ENCODE measurements at places on chromosomes 6 and 20.
A peak's percentile ranks its signal among the peaks of the same experiment; 100 is the strongest.

DNA sequence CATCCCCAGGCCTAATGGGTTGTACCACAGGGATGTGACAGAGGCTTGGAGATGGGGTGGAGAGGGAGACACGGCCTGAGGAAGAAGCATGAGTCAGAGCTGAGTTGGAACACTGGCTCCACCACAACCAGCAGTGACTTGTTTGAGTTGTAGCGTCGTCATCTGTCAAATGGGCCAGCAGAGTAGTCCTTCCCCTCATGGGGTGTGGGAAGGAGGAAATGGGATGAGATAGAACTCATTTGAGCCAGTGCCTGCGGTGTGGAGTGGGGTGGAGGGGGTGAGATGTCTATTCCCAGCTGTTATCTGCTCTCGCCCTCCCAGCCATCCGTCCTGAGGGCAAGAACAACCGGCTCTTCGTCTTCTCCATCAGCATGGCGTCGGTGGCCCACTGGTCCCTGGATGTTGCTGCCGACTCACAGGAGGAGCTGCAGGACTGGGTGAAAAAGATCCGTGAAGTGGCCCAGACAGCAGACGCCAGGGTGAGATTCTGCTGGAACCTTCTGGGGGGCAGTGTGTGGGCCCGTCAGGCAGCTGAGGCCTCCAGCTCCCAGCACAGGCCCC lies 32.5 kb downstream of the PLCG1 start:
- no peak for DNase-seq

DNA sequence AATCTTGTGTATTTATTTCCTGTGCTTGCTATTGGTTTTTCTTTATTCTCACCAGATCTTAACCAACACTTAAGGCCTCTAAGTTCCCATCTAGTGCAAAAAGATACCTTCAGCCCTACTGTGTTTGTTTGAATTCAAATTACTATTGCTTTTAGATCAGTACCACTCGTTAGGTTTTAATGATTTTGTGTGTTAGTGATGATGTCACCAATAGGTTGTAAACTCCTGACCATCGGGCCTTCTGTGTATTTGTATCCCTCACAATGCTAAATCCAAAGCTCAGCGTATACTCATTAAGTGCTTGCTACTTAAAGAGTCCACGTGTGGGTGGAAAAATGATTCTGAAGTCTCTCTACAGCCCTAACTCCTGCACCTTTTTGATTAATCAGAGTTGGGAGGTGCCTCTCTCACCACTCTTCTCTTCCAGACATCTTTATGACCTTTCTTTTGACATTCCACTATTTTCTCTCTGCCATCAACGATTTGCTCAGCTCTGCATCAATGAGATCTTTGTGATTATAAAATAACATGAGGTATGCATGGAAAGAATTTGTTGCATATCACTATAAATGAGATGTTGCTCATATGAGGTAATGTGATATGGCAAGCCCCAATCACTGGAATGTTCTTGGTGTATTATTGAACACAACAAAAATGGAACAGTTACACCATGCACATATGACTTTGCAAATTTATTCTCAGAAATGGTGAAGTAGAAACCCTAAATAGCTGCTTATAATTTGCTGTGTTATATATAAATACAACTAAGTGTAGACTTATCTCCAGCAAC lies 55.1 kb upstream of the LAMA2 start:
- DNase-seq = no peak

DNA sequence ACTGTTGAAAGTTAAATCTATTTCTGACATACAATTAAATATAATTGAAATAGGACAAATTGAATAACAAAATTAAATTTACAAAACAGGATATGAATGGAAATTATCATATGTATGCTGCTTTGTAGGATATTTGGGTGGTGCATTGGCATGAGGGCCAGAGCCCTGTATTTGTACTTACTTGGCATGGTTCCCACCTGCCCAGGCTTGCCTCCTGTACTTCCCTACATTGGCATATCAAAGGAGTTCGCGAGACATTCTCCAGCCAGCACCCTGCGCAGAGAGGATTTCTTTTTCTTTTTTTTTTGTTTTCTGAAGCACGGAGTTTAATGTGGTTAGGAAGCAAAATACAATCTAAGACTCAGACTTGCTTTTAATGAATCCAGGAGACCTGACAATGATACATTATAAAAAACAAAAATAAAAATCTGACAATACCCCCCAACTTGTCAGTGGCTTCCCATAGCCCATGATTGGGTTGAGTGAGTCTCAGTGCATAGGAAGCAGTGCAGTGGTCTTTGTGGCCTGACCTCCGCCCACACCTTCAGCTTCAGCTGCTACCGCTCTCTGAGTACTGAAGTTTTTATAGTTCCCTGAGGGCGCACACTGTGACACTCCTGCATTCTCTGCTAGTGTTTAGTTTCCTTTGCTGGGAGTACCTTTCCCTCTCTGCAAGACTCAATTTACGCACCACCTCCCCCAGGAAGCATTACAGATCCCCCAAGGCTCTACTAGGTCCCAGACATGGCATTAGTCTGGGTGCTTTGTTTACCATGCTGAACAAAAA lies 440.8 kb downstream of the UTRN start:
- DNase-seq = no peak

- no peak for DNase-seq
Observed at GRCh38 chr6:166439366-166440091, 56.8 kb upstream of the MPC1 start.

- no peak for DNase-seq
Observed at GRCh38 chr20:3659492-3660261, 3.5 kb downstream of the GFRA4 start.

- DNase-seq = peak; percentile 37
Observed at GRCh38 chr6:149925974-149926777, 3.3 kb upstream of the RAET1G start.

GRCh38 chr6:21587961-21588480 lies 5.5 kb upstream of the SOX4 start:
- no peak for DNase-seq

- no peak for DNase-seq
Observed at GRCh38 chr6:52087498-52087999, at the start of gene PKHD1. TSS of gene PKHD1 (minus strand) at chr6:52087613. CDS start at chr6:52084933, 2,680 bp downstream.

DNA sequence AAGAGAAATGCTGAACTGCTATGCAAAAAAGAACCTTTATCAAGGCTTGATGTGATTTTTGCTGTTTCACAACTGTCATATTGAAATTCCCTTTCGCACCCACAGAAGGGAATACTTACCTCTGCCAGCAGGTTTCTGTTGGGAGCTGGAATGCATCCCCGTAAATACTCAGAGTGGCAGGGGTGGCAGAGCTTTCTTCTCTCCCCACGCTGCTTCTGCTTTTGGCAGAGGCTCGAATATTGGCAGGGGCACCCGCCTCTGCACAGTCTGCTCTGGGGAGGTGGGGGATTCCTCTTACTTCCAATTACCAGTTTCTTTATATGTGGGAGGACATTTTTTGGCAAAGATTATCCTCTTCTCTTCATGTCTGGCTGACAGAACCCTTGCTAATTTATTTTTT lies 28.4 kb downstream of the TMEM200A start:
- no peak for DNase-seq

DNA sequence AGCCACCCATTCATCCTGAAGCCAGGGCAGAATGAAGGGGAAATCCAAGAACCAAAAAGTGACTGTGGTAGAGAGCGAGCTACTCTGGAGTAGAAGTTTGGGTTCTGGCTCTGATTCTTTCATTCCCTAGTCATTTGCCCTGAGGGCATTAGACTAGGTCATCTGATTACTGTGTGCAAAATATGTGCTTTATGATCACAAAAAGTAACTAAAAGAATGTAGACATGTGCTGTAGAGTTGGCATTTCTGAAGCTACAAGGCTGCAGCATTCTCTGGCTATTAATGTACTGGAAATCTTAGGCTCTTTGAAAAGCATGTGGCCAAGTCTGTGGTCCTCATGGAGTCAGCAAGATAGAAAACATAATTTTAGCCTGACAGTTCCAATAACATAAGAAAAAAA lies 94.2 kb downstream of the TBC1D7 start:
- DNase-seq = no peak

GRCh38 chr6:43969158-43969981 lies 157.9 kb downstream of the MRPL14 start:
- DNase-seq = no peak

DNA sequence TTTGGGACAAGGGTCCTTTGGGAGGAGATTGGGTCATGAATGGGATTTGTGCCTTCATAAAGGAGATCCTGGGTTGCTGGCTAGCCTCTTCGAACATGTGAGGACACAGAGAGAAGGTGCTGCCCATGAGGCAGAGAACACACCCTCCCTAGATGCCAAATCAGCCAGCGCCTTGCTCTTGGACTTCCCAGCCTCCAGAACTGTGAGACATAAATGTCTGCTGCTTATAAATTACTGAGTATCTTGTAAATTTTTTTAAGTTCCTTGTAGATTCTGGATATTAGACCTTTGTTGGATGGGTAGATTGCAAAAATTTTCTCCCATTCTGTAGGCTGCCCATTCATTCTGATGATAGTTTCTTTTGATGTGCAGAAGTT lies 297.5 kb upstream of the FOXQ1 start:
- DNase-seq = no peak

DNA sequence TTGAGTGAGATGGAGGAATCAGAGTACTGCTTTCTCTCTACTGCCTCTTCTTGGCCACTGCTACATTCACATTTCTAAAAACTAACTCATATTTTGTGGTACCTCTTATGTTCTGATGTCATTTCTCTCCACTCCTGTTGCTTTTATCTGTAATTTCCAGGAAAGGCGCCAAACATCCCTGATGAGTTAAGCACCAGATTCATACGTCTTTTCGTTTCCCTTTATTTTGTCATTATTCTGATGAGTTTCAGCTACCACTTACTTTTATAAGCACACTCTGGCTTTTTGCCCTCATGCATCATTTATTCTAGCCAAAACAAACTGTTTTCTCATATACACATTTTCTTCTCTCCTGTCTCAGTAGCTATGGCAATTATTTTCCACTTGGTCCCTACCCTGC lies 680.0 kb downstream of the RNF144B start:
- DNase-seq = no peak

DNA sequence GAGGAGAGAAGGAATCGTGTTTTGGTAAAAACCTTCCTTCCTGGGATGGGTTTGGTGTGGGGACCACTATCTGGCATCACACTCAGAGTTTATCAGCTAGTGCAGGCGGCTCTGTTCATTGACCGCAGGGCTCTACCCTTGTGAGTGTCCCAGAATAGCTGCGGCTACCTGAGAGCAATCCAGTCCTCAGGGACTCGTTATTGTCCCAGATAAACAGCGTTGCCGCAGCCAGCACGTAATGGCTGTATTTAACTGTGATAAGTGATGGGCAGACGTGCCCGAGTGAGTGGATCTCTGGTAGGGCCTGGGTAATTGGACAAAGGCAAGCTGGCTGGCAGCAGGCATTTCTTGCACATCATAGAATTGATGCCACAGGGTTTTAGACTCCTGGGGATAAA lies 163.3 kb downstream of the SOBP start:
- no peak for DNase-seq

DNA sequence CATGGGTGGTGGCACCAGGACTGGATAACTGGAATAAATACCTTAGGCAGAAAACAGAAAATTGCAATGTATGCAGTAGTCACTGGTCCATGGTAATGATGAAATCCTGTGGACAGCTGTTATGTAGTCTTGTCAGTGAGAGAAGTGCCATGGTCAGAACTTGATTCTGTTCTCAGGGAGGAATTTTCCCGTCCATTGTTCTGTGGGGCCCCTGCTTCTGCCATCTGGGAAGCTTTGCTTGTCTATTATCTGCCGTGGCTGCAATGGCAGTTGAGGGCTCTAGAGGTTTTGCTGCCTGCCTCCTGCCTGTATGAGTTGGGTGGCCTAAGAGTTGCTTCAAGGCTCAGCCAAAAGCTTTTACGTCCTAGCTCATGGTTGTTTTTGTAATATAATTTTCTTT lies 126.8 kb upstream of the SLC35B3 start:
- no peak for DNase-seq

- DNase-seq = no peak
Observed at GRCh38 chr6:157647261-157647915, 175.7 kb upstream of the SNX9 start.

DNA sequence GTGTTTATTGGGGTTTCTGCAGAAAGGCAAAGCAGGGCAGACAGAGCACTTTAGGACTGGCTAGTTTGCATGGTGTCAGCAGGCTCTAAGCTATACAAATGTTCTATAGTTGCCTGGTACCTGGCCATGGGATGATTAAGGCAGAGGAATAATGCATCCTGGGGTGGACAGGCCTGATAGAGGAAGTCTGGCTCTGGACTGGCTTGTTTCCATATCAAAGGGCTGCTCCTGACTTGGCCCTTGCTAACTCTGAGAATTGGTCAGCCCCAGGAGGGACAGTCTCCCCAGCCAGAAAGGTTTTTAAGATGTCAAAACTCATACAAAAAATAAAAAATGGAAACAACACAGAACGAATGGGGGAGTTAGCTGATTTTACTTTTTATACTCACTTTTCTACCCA lies 136.9 kb downstream of the TBC1D7 start:
- DNase-seq = no peak

DNA sequence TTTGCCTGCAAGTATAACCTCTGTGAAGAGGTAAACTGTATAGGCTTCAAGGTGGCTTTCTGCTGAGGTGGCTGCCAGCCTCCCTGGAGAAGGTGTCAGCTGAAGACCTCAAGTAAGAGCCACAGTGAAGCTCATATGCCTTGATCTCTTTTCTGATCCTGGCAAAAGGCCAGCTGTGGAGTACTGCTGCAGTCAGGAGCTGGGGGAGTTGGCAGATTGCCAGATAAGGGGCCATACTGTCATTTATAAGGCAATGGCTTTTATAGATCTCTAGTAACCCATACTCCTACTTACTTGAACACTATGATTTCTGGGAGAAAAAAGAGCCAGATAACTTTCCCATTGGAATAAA lies 8.8 kb upstream of the CEP85L start:
- DNase-seq = no peak

DNA sequence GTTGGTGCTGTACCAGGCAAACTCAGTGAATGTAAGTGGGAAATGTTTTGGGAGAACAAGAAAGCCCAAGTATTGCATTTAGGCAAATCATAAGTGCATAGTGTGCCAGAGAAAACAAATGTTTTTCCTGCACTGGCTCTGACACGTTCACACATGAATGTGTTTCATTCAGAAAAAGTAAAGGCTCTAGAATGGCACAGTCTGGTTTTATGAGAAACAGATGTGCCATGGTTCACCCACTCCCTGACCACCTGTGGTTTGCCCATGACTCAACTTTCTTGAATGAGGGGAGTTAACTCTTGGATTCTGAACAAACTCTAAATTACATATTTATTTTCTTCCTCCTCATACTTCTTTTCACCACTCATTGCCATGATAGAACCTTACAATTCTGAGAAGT lies 126.9 kb downstream of the KCNQ5 start:
- DNase-seq = no peak

- no peak for DNase-seq
Observed at GRCh38 chr6:144314562-144314961, 29.4 kb downstream of the UTRN start.

DNA sequence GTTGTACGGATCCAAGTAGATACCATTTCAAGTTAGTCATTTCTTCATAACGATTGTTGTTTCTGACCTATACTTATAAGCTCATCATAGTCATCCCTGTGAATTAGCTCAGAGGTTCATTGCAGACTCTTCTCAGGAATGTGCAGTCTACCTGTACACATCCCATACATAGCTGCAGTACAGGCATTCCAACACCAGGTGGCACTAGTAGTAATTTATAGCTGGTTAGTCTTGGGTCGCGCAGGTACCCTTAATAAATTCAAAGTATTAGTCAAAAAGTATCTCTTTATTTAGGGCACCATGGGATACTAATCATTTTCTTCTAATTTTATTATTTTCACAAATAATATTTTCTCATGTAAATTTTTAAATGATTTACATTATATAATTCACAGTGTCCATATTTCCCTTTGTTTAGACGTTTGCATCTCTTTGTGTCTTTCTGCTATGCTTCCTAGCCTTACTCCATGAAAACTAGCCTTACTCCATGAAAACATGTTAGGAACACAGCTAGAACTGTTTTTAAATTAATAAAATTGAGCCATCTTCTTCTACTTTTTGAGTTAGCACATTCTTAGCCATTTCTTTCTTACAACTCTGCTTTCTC lies 128.6 kb upstream of the FAM83B start:
- DNase-seq = no peak

Measured in stimulated activated CD4-positive, alpha-beta T cell treated with anti-CD3 and anti-CD28 coated beads, TNF-alpha, amount 100 ng/mL, for 1 hour (primary cell).